ENCODE measurements at places on chromosomes 16 and 17. TPM values are rescaled to one million over a fixed set of nuclear protein-coding genes. Genes with fewer than 3 reads are reported as not detected.

ATP2C2 gene
- not detected for total RNA-seq

RPS6KB1 gene
- total RNA-seq = 63.2 TPM

ZSCAN10 gene
- 0.30 TPM for total RNA-seq

FNDC8 gene
- not detected for total RNA-seq

ZNF785 gene
- total RNA-seq = 18.5 TPM

SYNGR3 gene
- 4.9 TPM for total RNA-seq

CRYBA1 gene
- not detected for total RNA-seq

CCDC78 gene
- total RNA-seq = 4.3 TPM

ITGAL gene
- total RNA-seq = 527 TPM
